ENCODE measurements at places on chromosomes 16 and 17. TPM values are rescaled to one million over a fixed set of nuclear protein-coding genes. Genes with fewer than 3 reads are reported as not detected.

Gene SULT1A3
- polyA plus RNA-seq: 8.3 TPM

Gene NKD1
- 3.3 TPM for polyA plus RNA-seq

Gene SOCS7
- polyA plus RNA-seq: 6.5 TPM

Gene C16orf89
- polyA plus RNA-seq: 39.2 TPM

Gene ITGAD
- polyA plus RNA-seq: 0.19 TPM

Gene HOXB6
- 5.4 TPM for polyA plus RNA-seq

Gene KRTAP4-3
- polyA plus RNA-seq: not detected

Gene TEX19
- not detected for polyA plus RNA-seq

Gene SMIM36
- polyA plus RNA-seq: not detected

Gene TMEM235
- 0.08 TPM for polyA plus RNA-seq

Gene CCL16
- 0.14 TPM for polyA plus RNA-seq

Gene LDHD
- polyA plus RNA-seq: 4.3 TPM

Gene NACA2
- 0.07 TPM for polyA plus RNA-seq

Gene CDH3
- 20.2 TPM for polyA plus RNA-seq

Gene CCL17
- 3.5 TPM for polyA plus RNA-seq

Gene GDPD1
- polyA plus RNA-seq: 1.2 TPM

Gene CDH1
- polyA plus RNA-seq: 59.2 TPM

Gene CCL5
- polyA plus RNA-seq: 15.3 TPM

Gene GLP2R
- 0.11 TPM for polyA plus RNA-seq

Gene TMEM92
- 5.6 TPM for polyA plus RNA-seq
